Stimulated activated CD4-positive, alpha-beta T cell treated with anti-CD3 and anti-CD28 coated beads, Interleukin-1b, Interleukin-23, amount 100 ng/mL, for 48 hours (primary cell): ENCODE measurements at places on chromosomes 16 and 17.

DNA sequence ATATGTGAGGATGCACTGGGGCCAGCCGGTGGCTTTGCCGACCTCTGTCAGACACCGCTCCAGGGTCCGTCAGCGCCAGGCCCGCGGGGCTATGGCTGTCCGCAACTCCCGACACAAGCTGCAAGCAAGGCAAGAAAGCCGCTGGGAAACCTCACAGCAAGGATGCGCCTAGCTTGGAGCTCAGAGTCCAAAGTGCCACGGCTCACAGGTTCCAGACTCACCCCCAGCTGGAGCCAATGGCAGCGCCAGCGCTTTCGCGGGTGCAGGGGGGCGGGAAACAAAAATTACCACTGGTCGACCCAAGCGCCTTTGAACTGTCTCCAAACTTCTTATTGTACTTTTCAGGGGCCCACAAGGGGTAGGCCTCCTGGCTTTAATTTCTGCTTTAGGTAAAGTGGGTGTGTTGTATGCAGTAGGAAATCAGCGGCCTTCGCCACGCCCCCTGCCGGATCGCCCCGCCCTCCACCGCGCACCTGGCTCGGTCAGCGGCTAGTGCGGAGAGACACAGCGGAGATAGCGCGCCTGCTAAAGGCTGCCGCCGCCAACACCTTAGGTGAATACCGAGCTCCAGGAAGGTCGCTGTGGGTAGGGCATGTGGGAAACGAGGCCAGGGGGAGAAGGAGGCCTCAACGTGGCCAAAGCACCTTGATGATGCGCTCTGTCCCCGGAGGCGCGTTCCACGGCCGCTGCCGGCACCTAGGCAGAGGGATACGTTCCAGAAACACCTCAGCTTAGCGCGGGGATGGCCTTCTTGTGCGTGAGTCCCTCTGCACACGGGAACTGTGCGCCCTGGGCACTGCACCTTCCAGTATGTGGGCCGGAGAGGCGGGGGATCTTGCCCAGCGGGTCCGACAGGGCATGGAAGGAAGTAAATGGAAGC is 61.0 kb upstream of the RBL2 start:
- DNase-seq: peak; percentile 70

DNA sequence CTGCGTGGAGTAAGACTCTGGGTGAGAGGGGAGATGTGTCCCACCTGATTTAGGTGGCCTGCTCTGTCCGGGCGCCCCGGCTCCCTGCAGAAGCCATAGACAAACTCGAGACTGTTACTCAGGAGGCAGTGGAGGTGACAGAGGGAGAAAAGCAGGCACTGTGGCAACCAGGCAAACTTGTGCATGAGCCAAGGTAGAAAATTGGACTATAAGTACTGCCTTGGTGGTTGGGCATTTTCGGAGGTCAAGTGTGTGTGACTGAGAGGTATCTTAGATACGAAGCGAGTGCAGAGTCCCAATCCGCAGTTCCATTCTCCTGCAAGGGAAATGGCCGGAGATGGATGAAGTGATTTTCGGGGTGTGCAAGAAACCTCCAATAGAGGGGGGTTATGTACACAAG is 27.1 kb upstream of the SPACA3 start:
- DNase-seq: no peak

DNA sequence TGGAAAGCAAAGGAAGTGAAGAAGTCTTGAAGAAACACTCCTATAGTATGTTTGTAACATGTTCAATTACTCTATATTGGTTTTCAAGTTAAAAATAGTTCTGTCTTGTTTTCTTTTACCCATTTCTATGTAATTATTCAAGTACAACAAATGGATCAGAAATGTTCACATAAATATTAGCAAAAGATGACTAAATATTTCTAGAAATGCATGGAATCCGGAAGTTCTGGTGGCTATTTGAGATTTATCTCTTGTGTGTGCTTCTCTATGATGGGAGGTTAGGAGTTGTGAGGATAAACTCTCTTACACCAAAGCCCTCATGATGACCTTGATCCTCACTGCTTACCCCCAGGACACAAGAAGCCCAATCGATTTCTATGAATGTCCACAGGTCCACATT is 237.5 kb downstream of the CDH8 start:
- DNase-seq: no peak

- no peak for DNase-seq
These were observed 378.9 kb downstream of the WWOX start for GRCh38 chr16:78478267-78478861.

DNA sequence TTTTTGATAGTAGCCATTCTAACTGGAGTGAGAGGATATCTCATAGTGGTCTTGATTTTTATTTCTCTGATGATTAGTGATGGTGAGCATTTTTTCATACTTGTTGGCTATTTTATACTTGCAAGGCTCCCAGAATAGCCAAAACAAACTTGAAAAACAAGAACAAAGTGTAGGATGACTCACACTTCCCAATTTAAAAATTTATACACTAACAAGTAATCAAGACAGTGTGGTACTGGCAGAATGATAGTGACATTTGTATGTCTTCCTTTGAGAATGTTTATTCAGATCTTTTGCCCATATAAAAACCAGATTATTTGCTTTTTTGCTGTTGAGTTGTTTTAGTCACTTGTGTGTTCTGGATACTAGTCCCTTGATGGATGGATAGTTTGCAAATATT is 17.8 kb downstream of the SPECC1 start:
- DNase-seq: no peak

DNA sequence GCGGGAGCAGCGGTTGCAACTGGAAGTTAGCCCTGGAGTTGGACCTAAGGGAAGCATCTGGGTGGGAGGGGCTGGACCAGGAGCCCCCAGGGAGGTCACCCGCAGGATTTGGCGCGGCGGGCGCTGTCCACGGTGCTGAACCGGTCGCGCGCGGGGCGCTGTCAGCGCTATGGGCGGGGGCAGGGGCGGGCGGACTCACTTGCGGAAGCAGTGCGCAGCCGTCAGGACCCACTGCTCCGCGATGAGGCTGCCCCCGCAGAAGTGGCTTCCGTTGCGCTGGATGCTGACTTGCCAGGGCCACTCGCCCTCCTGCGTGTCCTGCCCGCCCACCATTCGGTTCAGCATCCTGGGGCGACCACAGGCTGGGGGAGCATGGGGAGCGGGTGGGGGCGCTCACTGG is 4.5 kb downstream of the PRSS27 start:
- DNase-seq: peak; percentile 77

- no peak for DNase-seq
These were observed 253.3 kb downstream of the SOX9 start for GRCh38 chr17:72373910-72374741.

DNA sequence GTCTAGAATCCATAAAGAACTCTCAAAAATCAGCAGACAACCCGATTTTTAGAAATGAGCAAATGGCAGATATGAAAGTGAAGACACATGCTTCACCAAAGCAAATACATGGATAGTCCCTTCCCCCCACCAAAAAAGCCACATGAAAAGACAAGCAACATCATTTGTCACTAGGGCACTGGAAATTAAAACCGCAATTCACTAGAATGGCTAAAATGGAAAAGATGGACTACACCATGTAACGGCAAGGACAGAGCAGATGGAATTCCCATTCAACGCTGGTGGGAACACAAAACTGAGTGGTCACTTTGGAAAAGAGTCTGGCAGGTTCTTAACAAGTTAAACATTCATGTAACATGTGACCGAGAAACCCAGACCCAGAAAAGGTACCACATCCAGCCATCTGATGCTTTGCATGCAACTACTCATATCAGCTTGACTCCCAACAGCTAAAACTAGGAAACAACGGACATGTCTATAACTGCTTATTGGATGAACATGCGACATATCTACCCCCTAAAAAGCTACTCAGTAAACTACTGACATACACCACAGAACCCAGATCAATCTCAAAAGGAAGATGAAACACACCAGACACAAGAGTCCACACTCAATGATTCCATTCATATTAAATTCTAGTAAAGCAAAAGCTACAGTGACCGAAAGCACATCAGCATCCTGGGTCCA is 132.6 kb downstream of the ZNF778 start:
- DNase-seq: no peak

GRCh38 chr16:57531253-57531575 is 5.2 kb downstream of the CCDC102A start:
- no peak for DNase-seq

GRCh38 chr17:81959362-81960129 is 1.4 kb downstream of the NOTUM start:
- DNase-seq: peak; percentile 64

GRCh38 chr16:24721830-24722238 is 7.6 kb upstream of the TNRC6A start:
- peak; percentile 77 for DNase-seq

- no peak for DNase-seq
These were observed 16.3 kb downstream of the SCPEP1 start for GRCh38 chr17:56994009-56994792.

- DNase-seq: no peak
These were observed 7.7 kb upstream of the PPL start for GRCh38 chr16:4944333-4945281.

GRCh38 chr16:71645450-71645849 is 19.5 kb downstream of the MARVELD3 start:
- no peak for DNase-seq

DNA sequence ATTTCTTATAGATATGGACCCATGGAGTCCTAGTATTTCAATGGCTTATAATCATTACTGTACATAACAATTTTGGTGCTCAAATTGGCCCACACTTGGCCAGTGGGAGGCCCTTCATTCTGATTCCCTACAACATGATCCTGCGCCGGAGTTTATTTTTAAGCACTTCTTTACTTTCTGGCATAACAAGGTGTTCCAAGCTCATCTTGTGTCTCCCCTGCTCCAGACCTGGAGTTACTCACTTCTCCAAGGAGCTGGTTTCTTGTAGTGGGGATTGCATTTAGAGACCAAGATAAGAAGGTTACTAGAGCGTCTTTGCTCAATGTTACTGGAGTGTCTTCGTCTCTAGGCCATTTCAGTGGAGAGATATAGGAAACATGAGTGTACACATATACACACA is 87.9 kb downstream of the MSI2 start:
- no peak for DNase-seq

DNA sequence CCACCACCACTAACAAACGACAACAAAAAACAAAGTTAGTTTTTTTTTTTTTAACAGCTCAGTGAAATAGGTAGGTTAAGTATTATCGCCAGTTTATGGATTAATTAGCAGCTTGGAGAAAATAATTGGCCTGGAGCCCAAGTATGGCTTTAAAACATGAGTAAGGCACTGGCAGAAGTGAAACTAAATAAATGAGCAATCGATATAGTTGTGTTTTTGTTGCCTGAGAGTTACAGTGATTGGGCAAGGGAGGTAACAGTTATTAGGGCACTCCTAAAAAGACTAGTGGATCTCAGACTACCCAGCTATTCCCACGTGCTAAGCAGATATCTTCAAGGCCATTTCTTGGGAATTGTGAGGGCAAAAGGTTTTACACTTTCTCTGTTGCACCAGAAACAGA is 2.4 kb downstream of the MLKL start:
- no peak for DNase-seq

GRCh38 chr17:19426631-19427030 is 15.6 kb downstream of the RNF112 start:
- no peak for DNase-seq

DNA sequence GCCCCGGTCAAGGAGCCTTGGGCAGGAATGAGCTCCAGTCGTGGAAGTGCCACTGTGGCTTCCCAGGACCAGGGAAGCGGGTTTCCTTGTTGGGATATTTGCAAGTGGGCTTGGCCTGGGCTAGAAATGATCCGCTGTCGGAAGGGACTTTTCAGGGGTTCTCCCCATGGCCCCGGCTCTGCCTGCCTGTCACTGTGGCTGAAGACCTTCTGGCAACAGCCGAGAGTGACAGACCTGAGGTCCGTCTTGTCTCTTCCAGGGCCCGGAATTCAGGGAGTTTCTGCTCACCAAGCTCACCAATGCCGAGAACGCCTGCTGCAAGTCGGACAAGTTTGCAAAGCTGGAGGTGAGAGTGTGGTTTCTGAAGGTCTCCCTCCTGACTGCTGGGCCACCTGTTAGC is 57.7 kb downstream of the OR1D5 start:
- no peak for DNase-seq

GRCh38 chr16:78292844-78293380 is 193.5 kb downstream of the WWOX start:
- DNase-seq: no peak

- DNase-seq: no peak
These were observed 15.4 kb downstream of the SLC25A10 start for GRCh38 chr17:81727324-81728031.

GRCh38 chr17:66667491-66668030 is 167.4 kb upstream of the CACNG5 start:
- DNase-seq: peak; percentile 81

DNA sequence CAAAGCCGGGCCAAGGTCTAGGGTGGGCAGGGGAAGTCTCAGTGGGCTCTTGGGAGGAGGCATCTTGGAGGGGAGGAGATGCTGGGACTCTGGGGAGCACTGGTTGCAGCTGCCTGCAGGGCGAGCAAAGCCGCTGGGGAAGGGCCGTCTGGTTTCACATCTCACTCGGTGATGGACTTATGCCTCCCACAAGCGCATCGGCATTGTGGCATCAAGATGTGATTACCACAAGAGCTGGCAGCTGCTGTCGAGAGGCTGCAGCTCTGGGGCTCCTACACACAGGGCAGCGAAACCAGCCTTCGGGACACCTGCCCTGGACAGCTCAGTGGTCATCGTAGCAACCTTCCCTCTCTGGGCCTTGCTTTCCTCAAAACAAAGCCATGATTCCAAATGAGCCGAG is 3.1 kb upstream of the KCNJ12 start:
- no peak for DNase-seq

DNA sequence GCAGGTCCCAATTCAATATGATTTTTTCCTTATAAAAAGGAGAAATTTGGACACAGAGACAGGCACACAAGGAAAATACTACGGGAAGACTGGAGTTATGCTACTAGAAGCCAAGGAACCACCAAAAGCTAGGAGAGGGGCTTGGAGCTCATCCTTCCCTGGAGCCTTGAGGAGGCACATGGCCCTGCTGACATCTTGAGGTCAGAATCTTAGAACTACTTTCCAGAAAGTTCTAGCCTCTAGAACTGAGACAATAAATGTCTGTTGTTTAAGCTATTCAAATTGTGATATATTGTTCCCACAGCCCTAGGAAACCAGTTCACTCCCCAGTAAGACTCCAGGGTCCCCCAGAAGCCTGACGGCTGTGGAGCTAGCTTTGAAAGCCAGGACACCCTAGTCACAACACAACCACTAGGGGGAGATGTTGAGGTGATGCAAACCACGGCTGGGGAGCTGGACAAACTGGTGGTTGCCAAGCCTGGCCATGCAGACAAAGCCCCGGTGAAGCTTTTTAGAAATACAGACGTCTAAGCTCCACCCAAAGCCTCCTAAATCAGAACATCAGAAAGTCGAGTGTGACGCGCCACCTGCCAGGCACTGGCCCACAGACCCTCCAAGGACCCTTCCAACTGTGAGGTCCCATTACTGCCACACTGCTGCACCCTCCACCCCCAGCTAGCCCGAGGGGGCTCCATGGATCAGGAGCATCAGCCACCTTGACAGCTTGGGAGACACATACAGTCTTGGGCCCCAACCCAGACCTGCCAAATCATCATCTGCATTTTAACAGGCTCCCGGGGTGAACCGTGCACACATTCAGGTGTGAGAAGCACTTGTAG is 106.4 kb downstream of the SLC39A11 start:
- DNase-seq: peak; percentile 55

DNA sequence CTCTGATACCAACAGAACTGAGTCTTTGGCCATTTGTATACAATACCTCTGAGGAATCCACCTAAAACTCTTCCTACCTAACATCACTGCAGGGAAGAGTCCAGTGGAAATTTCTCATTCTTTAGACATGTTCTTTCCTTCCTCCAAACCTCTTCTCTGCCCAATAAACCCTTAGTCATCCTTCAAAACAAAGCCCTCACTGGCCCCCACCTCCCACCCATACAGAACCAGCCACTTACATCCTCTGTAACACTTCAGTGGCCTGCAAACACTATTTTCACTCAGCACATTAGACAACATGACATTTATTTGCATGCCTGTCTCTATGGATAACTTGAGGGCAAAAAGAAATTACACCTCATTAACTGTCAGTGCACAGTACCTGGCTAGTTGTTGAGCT is 200.3 kb upstream of the NOG start:
- no peak for DNase-seq
